A549 treated with GW870086 at 1 μM for 4 hours (cell line): ENCODE measurements at places on chromosomes 12 and 14. TPM values are rescaled to one million over a fixed set of nuclear protein-coding genes. Genes with fewer than 3 reads are reported as not detected.

CD69 gene
- 0.16 TPM in 1 of 5 replicates, not detected in the others for total RNA-seq

CLECL1 gene
- not detected in 5 replicates for total RNA-seq

PYGL gene
- 135 to 189 TPM (median 166 TPM) in 5 replicates for total RNA-seq

TAS2R30 gene
- total RNA-seq: not detected in 5 replicates

PTCSC3 gene
- not detected in 5 replicates for total RNA-seq

DTX1 gene
- 0.41 to 0.56 TPM (median 0.50 TPM) in 5 replicates for total RNA-seq

RHEBL1 gene
- total RNA-seq: 3.4 to 4.9 TPM (median 4.2 TPM) in 5 replicates

PNN gene
- total RNA-seq: 36.0 to 53.9 TPM (median 44.5 TPM) in 5 replicates

WSCD2 gene
- not detected in 5 replicates for total RNA-seq

KRT71 gene
- total RNA-seq: not detected in 5 replicates
